Activated T-cell treated with anti-CD3 and anti-CD28 coated beads for 24 hours (primary cell): ENCODE measurements at places on chromosomes 4 and X.

DNA sequence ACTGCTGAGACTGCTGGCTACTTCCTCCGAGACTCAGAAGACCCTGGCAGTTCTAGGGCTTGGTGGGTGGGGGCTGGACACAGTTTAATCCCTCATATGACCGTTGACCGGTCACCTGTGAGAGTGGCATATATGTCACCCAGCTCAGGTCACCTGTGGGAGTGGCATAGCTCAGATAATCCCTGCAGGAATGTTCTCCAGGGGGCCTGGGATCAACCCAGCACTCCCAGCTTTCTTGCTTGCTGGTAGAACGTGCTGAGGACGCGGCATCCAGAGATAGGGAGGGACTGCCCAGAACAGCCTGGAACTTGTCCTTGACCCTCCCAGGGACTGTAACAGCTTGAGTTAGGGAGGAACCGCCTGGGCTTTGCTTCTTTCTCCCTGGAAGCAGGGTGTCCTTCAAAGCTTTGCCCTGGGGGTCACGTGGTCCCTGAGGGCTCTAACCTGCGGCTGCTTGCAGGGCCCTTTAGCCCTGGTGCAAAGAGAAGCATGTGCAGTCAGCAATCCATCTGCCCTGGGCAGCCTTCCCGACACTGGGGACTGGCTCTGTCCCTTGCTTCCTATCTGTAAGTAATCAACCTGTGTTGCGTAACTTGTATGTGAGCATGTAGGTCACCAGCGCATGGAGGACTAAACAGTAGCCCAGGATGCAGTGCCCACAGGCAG lies 55.3 kb downstream of the ZFYVE28 start:
- DNase-seq = no peak

DNA sequence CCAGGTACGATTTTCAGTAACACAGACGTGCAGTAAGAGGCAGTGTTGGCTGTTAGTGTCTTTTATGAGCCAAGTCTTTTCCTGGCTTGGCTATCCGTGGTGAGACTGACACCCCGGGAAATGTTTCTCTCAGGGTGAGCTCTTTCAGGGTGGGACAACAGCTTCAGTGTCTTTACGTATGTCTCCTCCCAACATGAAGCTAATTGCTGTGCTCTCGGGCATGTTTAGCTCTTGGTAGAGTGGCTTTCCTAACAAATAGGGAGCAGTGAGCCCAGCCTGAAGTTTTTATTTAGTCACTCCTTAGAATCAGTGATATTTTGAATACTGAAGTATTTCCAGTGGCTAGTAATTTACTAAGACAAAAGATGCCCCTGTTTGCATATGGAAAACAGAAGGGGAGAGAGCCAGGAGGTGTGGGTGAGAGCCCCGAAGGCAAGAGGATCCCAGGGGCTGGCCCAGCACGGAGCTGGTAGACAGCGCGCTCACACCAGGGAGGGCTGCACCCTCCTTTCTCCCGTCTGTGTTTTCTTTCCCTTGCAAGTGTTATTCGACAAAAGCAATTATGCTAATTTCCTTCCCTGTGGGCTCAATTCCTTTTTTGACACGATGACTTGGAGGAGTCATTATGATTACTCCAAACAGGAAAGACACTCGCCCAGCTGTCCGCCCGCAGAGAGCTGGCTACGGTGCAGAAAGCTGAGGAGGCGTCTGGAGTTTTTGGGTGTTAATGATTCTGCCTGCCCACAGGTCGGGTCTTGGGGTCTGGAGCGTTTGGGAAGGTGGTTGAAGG lies 47.7 kb downstream of the PDGFRA start:
- no peak for DNase-seq

GRCh38 chrX:21972046-21972445 lies 31.5 kb downstream of the SMS start:
- no peak for DNase-seq

DNA sequence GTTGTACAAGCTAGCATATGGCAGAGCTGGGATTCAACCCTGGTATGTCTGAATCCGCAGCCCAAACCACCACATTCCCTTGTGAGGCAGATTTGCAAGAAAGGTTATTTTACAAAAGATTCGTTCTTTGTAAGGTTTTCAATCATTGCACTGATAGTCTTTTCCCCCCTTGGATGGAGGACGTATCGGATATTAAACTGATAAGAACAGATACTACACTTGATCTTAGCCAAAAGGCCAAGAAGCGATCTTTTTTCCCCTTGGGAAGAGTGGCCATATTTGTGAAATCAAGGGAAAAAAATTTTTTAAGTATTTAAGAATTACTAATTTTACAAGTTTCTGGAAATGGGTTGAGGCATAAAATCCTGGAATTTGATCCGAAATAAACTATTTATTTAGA lies 34.4 kb upstream of the MSMO1 start:
- DNase-seq = no peak

DNA sequence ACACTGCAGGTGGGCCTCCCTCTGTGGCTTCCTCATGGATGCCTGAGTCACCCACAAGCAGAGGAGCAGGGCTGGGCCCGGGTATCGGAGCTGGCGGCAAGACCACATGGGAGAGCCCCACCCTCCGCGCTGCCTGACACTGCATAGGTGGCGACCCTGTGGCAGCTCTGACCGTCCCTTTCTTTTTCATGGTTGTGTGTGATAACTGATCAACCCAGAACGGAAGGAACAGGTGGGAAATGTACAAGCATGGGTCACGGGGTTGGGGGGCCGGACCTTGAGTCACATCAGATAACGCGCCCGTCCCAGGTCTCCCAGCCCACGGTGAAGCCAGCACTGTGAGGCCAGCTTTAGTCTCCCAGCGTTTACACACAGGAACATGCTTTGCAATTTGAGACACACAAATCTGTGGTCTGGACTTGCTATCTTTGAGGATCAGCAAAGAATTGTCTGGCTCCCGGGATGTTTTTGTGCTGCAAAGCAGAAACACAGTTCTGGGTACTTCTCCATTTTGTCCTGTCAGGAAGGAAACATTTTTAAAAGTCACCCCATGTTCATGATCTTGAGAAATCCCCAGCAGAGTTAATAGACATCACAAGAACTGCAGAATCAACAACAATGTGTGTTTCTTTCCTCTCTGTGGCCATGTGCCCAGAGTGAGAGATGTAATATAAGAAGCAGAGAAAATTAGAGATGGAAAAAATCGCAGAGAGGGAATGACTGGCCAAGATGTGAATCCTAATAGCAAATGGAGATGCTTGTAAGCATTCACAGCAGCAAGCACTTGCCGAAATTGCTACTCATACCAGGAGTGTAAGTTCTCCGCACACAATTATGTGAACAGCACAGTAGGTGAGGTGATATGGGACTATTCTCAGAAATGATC lies 70.1 kb upstream of the CBR4 start:
- no peak for DNase-seq

DNA sequence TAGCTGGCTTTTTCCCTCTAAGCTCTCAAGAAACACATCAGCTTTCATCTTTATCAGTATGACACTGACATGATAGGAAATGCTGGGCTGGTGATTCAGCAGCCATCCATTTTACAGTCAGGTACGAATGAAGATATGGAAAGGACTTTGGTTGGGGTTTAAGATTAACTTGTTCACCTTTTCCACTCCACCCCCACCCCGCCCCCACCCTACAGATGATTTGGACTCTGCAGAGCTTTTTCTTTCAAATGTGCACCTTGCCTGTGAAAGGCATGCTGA lies 132.6 kb downstream of the AKAP4 start:
- no peak for DNase-seq

GRCh38 chrX:1242891-1243402 lies 25.7 kb upstream of the CSF2RA start:
- DNase-seq = no peak

- no peak for DNase-seq
Observed at GRCh38 chr4:177975315-177975987, 533.2 kb upstream of the AGA start.

- DNase-seq = no peak
Observed at GRCh38 chr4:121796283-121796682, 4.8 kb upstream of the EXOSC9 start.

GRCh38 chr4:77349796-77350195 lies 192.8 kb downstream of the CCNG2 start:
- no peak for DNase-seq

DNA sequence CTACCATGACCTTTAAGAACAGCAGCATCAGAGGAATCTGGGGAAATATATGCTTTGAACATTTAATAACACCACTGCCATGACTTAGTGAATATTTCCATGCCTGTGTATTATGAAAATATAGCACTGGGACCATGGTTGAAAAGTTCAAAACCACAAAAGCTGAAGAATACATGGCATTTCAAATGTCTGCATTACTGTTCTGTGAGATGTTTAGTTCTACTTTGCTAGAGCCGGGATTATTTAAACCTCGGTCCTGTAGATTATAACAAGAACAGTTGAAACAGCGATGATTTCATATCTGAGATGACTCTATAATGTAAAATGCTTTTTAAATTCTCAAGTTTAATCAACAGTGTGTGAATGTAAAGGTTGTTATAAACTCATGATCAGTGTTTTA lies 126.7 kb upstream of the AGA start:
- no peak for DNase-seq

DNA sequence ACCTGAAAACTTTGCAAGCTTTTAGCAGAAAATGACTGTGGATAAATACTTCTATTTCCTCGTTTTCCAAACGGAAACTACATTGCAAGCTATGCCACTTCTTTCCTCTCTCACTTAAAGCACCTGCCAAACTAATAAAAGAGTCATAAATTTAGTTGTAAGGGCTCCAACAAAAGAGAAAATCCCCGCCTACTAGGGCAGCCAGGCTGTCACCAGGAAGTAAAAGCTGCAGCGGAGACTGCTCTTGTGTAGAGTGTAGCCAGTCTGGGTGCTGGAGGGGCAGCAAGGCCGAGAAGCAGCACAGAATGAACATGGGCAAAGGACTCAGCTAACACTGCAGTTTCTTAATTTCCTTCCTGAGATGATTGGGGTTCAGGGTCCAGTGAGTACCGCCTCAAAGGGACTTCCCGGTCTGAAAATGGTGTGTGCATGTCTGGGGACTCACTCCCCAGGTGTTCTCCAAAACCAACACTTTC lies 89.3 kb upstream of the MAML3 start:
- no peak for DNase-seq

- no peak for DNase-seq
Observed at GRCh38 chr4:92189146-92189545, 114.6 kb upstream of the GRID2 start.

DNA sequence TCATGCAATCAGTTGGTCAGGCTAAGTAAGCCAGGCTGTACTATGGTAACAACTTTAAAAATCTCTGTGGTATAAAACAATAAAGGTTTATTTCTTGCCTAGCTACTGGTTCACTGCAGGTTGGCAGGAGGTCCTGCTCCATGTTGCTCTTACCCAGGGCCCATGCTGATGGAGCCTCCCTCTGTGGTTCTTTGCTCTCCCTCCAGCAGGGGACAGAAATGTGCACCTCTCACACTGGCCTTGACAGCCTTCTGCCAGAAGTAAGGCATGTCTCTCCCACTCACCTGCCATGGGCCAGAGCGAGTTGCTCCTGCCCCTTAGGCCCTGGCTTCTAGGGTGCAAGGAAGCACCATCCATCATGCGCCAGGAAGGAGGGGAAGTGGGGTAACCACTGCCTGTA lies 31.1 kb downstream of the CLDN22 start:
- DNase-seq = no peak

DNA sequence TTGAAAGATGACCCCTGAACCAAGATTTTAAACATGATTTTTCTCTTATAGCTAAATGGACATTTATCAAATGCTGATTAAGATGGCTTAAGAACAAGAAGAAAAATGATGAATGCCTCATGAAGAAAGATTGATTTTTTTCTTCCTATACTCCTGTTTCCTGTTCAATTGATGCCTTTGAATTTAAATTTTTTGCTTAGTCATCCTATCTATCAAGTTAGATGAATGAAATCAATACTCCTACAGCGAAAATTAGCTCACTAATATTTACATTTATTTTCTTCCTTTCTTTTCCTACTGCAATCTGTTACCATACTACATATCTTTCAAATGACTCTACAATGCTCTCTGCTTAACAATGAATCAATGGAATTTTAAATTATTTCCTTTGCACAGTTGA lies 773.6 kb upstream of the DIAPH2 start:
- DNase-seq = no peak

DNA sequence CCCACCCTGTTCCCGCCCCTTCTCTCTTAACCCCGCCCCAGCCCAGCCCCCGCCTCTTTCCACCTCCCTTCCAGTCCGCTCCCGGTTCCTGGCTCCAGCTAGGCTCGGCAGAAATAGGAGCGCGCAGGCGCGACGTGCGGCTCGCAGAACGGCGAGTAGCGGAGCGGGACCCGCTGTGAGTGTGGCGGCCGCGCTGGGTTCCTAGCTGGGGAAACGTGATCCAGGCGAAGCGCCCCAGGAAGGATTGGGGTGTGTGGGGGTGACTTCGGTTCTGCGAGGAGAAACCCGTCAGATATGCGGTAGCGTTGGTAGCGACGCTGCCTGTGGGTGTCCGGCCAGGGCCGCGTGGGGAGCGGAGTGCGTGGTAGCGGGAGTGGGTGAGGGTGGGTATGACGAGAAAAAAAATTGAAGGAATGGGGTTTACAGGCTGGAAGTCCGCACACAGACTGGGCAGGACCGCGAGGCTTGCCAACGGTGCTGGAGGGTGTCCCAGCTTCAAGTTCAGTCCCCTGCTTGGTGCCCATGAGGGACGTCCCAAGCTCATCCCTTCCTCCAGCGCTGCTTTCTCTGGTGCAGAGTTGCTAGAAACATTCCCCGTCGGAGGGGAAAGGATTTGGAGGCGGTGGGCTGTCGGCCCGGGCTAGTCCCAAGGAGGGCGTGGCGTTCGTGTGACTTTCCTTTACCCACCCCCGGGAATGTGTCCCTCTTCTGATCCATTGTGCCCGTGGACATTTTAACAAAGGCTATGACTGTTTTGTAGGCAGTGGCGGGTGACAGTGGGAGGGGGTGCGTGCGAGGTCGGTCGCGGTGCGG lies at the start of gene PRRG1:
TSS of gene PRRG1 (plus strand) at position 144 of the 813 bp plus-strand sequence. CDS start 56,886 bp downstream, outside the sequence.
- no peak for DNase-seq

DNA sequence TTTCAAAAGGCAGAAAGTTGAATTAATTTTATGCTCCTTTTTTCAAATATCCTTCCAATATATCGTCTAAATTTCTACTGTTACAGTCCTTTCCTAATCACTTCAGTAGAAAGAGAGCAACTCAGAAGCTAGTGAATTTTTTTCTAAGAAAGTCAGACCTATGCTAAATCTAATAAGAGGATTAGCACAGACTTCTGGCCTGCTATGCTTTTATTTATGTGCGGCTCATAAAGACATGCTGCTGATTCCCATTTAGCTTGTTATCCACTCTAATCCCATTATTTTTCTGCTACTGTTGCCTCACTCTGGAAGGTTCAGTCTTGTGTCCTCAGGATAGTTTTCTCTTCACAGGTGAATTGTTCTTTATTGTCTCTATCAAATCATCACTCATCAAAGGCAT lies 473.5 kb upstream of the FAM241A start:
- DNase-seq = no peak

- no peak for DNase-seq
Observed at GRCh38 chr4:183304067-183304466, 16.0 kb downstream of the CLDN22 start.

- DNase-seq = no peak
Observed at GRCh38 chrX:136745215-136746173, 35.2 kb downstream of the ARHGEF6 start.

DNA sequence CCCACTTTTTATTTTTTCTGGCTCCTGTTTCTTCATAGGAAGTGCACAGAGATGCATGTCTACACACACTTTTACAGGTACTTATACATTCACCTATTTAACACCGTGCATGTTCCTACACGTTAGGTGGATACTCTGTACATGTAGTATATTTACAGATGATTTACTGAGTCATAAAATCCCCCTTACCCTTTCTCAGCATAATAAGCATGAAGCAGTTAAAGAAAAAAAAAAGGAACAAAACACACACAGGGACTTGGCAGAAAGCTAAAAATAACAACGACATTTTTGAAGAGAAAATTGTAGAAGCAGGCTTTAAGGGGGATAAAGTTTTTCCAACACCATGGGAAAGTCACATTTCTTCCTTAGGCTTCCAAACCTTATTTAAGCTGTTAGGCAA lies 96.4 kb upstream of the IQCM start:
- DNase-seq = no peak
